Activated CD4-positive, CD25-positive, alpha-beta regulatory T cell (primary cell): ENCODE measurements at places on chromosomes 11 and 22.

DNA sequence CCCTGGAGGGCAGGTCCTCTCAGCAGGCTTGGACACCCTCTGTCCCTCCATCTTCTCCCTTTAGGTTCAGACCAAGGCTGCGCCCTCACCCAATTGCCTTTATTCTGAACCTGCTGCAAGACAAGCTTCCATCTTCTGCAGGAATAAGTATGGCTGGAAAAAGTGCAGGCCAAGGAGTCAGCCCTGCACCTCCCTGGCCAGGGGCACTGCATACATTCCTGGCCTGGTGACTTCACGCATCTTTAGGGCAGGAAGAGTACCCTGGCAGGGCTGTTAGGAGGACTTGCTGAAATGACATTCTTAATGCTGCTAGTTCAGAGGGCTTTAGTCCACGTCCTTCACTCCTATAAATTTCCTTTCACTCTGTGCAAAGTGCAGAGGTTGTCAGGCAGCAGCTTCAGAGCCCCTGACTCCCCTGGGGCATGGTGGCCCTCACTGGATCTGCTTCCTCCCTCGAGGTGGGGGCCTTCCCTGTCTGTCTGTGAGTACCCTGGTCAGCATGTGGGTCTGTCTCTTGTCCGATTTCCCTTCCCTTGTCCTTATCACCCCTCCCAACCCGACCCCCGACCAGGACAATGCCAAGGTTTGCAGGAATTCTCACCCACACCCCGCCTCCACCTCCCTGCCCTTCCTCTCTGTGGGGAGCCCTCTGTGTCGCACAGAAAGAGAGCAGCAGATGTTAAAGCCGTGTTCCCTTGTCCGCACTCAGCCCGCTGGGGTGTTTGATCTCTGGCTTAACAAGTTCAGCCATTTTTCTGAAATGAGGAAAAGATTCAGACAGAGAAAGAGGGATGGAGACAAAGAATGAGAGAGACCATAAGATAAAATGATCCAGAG is 124.5 kb upstream of the SYT13 start:
- no peak for DNase-seq

DNA sequence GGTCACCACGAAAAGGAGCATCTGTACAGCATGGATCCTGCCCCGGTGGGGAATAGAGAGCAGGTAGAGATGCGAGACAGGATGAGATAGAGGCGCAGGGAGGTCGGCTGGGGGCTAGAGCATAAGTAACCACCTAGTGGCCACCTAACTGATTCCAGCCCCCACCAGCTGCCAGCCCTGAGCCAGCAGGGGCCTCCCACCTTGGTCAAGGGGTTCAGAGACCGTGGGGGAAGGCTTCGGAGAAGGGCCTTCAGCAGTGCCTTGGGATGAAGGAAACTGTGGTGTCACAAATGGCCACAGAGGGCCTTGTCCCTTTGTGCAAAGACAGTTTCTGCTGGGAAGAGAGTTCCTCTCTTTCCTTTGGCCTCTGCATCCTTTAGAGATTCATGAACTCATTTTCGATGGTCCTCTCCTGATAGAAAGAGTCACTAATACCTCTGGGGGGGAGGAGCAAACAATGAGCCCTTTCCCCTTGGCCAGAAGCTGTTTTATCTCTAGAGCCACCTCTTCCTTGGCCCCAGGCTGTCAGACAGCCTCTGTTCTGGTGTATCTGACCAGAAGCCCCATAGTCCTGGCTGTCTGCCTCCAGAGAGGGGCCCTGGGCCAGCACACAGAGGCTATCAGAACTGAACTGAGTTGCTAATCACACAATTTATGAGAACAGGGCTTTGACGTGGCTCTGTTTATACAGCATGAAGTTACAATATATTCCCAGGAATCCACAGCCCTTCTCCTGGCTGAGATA is 146.0 kb downstream of the PARVA start:
- no peak for DNase-seq

DNA sequence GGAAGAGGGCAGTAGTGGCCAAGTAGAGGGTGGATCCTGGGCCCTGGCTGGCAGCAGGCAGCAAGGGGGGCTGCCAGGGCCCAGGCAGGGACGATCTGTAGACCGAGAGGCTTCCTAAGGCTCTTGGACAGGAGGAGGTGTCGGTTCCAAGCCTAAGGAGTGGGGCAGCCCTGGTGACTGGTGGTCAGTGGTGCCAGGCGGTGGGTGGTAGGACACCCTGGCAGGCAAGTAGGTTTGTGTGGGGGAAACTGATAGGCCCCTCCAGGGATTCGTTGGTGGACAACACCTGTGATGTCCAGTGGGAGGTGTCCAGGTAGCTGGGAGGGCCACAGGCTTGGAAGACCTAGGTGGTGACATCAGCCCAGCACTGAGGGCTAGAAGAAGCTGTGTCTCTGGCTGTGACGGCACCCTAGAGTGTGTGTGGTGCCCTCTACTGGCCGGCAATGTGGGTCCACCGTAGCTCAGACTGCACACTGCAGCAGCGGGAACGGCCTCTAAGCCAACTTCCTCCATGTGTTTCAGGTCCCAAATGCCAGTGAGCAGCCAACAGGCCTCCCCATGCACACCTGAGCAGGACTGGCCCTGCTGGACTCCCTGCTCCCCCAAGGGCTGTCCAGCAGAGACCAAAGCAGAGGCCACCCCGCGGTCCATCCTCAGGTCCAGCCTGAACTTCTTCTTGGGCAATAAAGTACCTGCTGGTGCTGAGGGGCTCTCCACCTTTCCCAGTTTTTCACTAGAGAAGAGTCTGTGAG is 9.4 kb upstream of the SAMM50 start:
- peak; percentile 43 for DNase-seq

DNA sequence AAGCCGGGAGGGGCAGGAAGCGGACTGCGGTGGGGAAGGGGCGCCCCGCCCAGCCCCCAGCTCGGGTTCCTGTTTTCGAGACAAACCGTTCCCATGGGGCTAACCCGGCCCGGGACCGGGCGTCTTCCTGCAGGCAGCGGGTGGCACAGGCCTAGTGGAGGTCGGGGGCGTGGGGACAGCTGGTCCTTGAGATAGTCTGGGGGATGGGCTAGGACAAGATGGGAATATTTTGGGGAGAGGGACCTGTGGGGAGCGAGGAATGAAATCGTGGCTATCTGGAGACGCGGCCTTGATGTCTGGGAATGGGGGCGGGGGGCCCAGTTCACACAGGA is 1.2 kb upstream of the RASGRP2 start:
- peak; percentile 81 for DNase-seq

DNA sequence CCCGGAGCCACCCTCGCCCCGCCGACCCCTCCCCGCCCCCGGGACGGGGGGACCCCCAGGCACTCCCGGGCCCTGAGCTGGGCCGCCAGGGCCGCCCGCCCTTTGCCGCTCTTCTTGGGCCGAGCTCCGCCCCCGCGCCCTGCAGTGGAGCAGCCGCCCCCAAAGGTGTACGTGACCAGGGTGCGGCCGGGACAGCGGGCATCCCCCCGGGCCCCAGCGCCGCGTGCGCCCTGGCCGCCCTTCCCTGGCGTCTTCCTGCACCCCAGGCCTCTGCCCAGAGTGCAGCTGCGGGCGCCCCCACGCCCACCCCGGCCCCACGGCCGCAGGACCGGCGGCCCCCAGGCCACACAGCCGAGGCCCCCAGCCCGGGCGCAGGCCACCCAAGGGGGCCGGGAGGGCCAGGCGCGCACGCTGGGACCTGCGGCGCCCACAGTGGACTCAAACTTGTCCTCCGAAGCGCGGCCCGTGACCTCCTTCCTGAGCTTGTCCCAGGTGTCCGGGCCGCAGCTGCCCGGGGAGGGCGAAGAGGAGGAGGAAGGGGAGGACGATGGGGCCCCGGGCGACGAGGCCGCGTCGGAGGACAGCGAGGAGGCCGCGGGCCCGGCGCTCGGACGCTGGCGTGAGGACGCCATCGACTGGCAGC is 7.4 kb downstream of the B4GALNT4 start:
- no peak for DNase-seq

DNA sequence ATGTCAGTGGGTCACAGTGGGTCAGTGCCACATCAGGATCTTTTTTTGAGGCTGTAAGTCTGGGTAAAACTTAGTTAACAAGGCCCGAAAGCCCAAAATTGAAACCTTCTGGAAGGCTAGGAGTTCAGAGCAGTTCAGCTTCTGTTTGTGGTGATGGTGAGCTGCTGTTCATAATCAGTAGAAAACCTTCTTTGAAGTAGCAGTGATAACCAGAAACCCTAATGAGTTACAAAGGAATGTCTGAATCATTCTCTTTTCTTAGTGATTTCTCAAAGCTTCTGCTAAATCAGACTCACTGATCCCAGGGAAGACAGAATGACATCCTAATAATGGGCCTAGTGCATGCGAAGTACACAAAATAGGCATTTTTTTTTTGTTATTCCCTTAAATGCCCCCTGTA is 124.7 kb downstream of the PARVA start:
- DNase-seq, result no peak

DNA sequence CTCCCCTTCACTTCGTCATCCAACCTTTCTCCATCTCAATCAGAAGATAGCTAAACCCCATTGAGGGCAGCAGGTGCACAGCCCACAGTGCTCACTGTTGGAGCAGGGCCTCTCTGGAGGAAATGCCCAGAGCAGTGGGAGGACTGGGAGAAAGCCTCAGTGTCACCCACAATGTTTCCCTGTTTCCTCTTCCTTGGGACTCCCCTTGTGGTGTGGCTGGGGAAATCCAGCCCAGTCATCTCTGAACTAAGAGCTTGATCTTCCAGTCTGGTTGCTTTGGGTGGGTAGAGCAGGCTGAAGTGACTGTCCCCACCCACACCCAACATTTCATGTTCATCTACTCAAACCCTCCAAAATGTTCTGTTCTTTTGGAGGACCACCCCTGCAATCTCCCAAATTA is 29.8 kb upstream of the EED start:
- DNase-seq, result no peak

- no peak for DNase-seq
These were observed 6.8 kb downstream of the RNF169 start for GRCh38 chr11:74755395-74755995.

GRCh38 chr22:44659140-44659539 is 42.9 kb upstream of the PRR5 start:
- no peak for DNase-seq

- DNase-seq, result no peak
These were observed 1.8 kb upstream of the ANKK1 start for GRCh38 chr11:113385749-113386148.
